AG04450 (cell line): ENCODE measurements at places on chromosomes 16 and 17.

DNA sequence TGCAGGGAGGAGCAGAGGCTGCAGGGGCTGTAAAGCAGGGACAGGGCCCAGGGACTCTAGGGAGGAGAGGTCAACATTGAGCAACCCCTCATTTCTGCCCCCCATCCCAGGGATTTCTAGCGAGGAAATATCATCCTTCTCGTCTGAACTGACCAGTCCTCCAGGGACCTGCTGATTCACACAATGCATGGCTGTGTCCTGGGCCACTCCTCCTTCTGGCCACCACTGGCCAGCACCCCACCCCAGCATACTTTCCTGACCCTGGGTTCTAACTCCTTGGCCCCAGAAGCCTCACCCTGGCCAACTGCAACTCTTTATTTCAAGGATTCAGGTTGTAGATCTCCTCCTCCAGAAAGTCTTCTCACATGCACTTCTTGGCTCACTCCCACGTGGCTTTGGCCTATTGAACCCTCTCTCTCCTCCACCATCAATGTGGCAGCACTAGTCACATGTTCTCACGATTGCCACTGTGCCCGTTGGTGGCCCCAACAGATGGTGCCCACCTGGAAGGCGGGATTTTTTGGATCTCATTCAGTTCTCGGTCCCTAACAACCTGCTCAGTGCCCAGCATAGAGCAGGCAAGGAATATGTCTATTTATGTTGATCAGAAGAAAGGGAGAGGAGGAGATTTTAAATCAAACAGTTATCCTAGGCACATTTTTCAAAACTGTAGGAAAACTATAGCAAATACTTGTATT, 41.5 kb downstream of the CUEDC1 start:
- no peak for DNase-seq

DNA sequence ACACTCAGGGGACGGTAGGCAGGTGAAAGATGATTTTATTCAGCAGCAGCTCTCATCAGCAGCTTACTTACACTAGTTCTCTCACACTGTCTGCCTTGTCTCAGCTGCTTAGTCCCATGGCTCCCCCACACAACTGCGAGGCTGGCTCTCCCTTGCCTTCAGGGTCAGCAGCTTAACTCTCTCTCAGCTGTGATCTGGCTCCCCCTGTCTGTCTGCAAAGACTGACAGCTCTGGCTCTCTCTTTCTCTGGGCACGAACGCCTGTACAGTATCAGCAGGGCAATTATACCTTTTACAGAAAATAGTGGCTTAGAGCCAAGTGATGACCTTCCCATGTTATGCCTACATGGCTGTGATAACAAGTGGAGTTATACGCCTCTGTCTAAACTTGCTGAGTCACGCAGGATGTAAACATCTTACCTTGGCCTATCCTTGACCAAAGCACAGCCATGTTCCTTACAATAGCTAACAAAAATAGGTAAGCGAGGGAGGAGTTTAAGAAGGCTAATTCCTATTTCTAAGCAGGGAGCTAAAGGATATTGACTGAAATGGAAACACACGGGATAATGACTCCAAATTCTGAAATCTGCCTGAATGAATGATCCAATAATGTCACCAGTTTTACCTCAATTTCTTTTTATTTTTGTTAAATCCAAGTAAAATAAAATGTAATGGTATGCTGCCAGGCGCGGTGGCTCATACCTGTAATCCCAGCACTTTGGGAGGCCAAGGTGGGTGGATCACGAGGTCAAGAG, 1.1 kb upstream of the NDUFAB1 start:
- no peak for DNase-seq

GRCh38 chr17:38588788-38589174, 17.0 kb downstream of the SRCIN1 start:
- no peak for DNase-seq

DNA sequence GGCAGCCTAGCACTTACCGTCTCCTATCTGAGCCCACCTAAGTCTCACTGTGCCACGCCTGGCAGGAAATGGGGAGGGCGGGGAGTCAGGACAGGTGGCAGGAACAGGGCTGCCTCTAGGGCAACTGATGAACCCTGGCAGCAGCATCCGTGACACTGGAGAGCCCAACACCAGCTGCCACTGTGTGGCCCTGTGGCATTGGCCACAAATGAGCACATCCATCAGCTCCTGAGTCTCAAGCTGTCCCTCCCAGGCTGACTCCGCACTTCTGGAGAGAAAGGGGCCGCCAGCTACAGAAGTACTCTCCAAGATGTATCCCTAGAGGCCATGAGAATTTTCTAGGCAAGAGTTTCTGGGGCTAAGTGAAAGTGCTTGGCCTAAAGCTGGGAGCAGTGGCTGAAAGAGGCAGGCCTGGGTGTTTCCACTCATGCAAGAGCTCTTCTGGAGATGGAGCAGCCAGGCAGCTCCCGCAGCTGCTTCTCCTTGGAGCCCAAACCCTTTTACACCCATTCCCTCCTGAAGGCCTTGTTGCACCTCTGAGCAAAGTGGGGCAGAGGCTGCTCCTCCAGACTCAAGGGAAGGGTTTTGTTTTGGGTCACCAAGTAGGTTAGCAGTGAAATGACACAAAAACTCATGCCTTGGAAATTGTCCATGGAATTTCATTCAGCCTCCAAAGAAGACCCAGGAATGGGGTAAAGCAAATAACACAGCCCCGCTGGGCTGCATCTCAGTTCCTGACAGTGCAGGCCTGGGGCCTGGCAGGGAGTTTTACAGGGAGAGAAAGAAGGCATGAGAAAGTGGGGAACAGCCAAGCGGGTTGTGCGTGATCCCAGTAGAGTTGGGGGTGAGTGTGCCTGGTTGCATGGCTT, 25.8 kb downstream of the PEMT start:
- DNase-seq = no peak

DNA sequence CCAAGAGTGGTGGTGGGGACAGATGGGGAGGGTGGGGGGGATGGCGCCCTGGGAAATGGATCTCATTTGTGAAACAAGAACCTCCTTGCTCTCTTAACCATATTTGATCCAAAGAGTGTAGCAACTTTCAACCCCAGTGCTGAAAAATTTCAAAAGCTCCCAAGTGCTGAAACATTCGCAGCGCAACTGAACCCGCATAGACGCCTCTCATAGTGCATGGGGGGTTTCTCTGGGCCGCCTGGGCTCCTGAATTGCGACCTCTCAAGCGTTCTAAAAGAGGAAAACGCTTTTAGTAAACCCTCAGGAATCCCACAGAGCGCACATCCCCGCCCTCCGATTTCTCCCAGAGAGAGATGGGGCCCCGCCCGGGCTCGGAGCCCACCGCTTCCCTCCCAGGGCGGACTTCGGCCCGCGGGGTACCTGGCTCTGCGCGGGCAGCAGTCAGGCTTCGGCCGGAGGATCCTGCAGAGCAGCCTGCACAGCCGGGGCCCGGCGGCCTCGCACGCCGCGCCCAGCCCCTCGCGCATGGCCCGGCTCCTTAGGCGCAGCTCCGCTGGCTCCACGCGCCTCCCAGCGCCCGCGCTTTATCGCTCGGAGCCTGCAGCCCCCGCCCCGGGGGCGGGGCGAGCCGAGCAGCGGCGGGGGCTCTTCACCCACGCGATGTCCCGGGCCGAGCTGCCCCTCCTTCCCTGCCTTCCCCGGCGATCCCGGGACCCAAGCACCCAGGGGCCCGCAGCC, 7.0 kb downstream of the NOS2 start:
- DNase-seq = no peak

- DNase-seq = no peak
Measured at GRCh38 chr16:7382521-7382920, 49.9 kb downstream of the RBFOX1 start.

- DNase-seq = no peak
Measured at GRCh38 chr17:82442643-82443464, 7.7 kb downstream of the CYBC1 start.

DNA sequence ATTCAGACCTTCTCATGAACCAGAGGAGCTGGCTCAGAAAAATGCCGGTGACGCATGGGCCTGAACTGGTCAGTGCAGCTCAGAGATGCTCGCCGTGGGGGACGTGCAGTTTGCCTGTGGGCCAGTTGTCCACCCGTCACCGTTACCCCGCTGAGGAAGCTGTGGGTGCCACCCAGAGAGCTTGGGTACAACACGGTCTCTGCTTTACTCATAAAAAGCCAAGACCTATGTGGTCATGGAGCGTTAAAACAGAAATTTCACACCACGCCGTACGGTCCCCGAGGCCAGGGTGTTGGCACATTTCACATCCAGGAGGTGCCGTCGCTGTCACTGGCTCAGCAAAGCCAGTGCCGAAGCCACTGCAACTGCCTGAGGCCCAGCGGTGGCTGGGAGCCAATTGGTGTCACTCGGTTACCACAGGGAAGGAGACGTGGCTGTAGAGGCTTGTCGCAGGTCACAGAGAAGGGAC, 120.9 kb downstream of the METRNL start:
- DNase-seq = no peak

- no peak for DNase-seq
Measured at GRCh38 chr17:76130473-76130872, 10.6 kb downstream of the FOXJ1 start.

DNA sequence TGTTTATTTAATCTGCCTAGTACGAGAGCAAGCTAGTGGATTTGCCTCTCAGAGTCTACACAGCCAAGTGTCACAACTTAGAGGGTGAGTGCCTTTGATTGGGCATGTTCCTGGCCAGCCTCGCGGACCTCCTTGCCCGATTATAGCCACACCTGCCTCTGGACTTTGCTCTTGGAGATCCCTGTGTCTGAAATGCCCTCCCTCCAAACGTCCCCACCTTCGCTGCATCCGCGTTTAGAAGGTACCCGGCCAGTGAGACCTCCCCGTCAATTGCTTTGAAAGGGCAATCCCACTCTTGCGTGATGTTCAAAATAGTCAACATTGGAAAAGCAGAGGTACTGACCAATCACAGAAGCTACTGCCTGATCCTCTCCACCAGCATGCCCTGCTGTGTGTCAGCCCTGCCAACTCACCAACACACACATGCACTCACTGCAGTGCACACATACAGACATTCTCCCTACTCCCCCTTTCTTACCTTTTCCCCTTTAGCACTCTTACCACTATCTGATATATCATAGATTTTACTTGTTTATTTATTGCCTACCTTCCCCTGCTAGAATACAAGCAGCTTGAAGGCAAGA, 6.5 kb upstream of the SDK2 start:
- no peak for DNase-seq

DNA sequence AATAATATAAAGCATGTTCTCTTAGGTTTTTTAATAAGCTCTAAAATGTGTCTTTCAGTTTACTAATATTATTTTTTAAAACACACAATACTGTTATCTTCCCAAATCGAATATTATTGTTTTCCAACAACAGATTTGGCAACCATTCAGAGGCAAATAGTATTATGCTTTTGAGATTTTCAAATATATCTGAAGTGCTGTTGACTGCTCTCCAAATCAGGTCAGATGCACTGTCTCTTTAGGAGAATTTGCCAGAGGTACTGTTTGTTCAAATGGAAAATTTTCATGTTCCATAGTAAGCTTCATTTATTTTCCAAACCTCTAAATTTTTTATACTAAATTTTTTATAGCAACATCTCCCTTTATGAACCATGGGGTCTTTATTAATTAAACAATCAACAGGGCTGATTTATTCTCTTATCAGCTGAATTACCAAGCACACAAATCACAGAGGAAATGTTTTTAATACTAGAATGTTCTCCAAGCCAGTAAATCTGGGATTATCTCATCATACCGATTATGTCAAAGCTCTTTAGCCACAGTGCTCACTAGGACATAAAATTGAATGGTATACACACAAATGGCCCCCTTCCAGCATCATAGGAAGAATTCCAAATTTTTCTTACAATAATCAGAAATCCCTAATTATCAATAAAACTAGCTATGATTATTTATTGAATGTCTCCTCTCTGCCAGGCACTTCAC, 108.8 kb upstream of the HLF start:
- DNase-seq = no peak

GRCh38 chr16:8548166-8548565, 42.1 kb downstream of the TMEM114 start:
- no peak for DNase-seq

GRCh38 chr16:85126394-85126704, 14.1 kb upstream of the CIBAR2 start:
- DNase-seq = no peak

DNA sequence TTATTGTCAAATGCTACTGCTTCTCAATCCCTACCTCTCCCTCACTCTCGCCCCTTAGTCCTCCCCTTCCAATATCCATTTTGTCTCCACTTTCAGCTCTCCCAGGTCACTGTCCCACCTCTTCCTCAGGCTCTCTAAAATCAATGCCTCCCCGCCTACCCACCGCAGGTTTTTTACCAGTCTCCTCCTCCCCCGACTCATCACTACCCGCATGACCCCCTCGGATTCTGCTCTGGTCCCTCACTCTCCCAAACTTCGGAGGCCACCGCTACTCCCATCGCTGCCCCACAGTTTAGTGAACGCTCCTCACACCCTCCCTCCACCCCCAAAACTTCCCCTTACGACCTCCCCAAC, 513 bp downstream of the CRLF3 start:
- no peak for DNase-seq

DNA sequence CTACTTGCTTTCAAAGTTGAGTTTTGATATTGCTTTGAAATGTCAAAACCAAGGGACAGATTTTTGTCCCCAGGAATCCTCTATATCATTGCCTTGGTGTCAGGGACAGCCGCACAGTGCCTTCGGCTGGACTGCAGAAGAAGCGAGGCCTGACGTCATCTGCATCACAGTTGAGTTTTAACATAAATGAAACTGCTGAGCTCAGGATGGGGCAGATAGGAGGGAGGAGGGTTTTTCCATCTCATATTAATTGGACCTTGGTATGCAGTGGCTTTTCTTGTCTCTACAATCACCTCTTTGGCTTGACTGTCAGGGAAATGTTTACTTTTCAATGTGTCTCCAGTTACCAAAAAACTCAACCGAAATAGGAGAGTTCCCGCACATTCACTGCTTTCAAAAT, 111.3 kb downstream of the AATF start:
- DNase-seq = no peak

DNA sequence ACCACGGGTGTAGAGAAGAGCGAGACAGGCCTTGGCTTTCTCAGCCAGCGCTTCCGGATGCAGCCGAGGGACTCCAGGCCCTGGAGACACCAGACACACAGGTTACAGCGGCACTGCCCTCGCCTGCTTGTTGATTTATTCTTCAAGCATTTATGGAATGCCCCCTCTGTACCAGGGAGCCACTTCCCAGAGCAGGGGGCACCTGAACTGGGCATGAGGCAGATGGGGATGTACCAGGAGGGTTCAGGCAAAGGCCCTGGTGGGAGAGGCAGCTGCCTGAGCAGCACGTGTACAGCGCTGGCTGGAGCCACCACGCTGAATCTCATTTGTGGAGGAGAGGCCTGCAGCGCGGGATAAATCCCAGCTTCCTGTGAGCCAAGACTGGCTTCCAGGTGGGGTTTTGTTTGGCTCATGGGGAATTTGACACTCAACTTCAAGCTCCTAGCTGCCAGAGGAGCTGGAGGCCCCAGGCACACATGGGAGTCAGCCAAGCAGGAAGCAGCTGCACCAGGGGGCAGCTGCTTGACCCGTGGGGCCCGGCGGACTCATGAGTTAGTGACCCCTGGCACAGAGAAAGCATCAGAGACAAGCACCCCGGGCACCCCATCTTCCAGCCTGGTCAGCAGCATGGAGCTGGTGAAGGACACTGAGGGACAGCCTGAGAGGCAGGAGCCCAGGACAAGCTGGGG, 59.7 kb downstream of the IL21R start:
- no peak for DNase-seq
